Testis (tissue), 5 donors: ENCODE measurements at places on chromosomes 16 and 17. TPM values are rescaled to one million over a fixed set of nuclear protein-coding genes. Genes with fewer than 3 reads are reported as not detected.
A peak's percentile ranks its signal among the peaks of the same experiment; 100 is the strongest.

CACNG5 gene
- 0.55 TPM for total RNA-seq

CD300LG gene
- total RNA-seq, result 48.4 TPM

KRTAP2-1 gene
- total RNA-seq, result not detected

RASL10B gene
- 2.5 TPM for total RNA-seq

DPEP3 gene
- total RNA-seq, result 127 TPM

DNA sequence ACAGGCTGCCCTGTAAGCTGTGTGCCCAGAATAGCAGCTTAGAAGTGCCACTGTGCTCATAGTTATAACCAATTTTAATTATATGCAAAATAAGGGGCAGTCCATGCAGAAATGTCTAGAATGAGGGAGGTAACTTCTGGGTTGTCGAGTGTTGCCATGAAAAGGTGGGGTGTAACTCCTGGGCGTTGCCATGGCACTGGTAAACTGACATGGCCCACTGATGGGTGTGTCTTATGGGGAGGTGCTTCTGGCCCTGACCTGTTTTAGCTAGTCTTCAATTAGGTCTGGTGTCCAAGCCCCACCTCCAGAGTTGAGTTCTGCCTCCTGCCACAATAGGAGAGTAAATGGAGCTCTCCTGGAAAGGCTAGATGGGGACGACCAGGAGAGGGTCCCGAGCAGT lies 120.6 kb downstream of the SALL1 start:
- H3K4me3 ChIP-seq, result no peak overlapping the region
- H3K4me1 ChIP-seq, result no peaks in the 10 kb centered on the region
- H3K36me3 ChIP-seq, result no peaks in the 10 kb centered on the region
- H3K27me3 ChIP-seq, result no peaks in the 10 kb centered on the region
- DNase-seq, result no peak
- no peak overlapping the region for H3K27ac ChIP-seq

- H3K4me3 ChIP-seq, result no peak overlapping the region
- H3K27ac ChIP-seq, result no peak overlapping the region
- H3K27me3 ChIP-seq, result no peaks in the 10 kb centered on the region
Observed at GRCh38 chr16:12771341-12771798, 32.3 kb downstream of the CPPED1 start.

DNA sequence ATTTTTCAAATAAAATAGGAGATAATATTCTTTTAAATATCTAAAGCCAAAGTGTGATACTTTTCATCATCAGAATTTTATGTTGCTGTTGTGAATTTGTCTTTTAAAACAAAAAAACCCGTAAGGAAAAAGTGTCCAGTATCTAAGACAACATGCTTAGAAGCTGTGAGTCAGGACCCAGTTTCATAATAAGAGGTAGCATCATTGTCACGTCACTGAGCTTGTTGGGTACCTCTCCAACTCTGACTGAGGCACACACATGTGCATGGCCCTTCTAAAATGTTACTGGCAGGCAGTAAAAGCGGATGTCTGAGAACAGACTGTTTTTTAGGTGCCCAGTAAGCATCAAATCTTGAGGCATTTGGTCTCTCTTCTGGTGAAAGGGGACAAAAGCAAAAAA lies 2.5 kb downstream of the CIAPIN1 start:
- peaks cover 7% of the 10 kb centered on the region for H3K4me1 ChIP-seq
- DNase-seq, result no peak
- H3K27me3 ChIP-seq, result no peaks in the 10 kb centered on the region

DNA sequence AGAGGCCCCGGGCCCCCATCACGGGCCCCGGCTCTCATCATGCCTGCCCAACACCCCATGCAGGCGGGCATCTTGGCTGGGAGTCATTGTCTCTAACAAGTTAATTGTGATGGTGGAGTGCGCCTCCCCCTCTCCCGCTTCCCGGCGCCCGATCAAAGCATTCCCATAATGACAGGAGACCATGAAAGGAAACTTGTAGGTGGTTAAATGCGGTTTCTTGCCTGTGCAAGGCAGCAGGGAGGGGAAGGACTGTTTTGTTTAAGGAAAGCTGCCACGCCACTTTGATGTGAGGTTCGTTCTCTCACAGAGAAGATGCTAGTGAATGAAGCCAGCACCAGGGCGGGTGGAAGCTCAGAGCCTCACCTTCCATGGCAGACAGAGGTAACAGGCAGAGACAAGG lies 45.4 kb downstream of the C16orf78 start:
- DNase-seq, result no peak
- H3K27ac ChIP-seq, result no peak overlapping the region

DNA sequence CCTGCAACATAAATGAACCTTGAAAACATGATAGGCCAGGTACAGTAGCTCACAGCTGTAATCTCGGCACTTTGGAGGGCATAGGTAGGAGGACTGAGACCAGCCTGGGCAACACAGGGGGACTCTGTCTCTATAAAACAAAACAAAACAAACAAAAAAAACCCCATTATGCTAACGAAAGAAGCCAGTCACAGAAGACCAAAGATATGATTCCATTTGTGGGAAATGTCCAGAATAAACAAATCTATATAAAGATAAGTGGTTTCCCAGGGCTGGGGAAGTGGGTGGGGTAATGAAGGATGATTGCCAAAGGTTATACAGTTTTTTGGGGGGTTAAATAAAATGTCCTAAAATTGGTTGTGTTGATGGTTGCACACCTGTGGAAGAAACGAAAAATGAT lies 36.5 kb upstream of the SIAH1 start:
- H3K36me3 ChIP-seq, result no peaks in the 10 kb centered on the region
- H3K27ac ChIP-seq, result no peak overlapping the region
- DNase-seq, result no peak
- no peaks in the 10 kb centered on the region for H3K27me3 ChIP-seq
- no peak overlapping the region for H3K4me3 ChIP-seq

DNA sequence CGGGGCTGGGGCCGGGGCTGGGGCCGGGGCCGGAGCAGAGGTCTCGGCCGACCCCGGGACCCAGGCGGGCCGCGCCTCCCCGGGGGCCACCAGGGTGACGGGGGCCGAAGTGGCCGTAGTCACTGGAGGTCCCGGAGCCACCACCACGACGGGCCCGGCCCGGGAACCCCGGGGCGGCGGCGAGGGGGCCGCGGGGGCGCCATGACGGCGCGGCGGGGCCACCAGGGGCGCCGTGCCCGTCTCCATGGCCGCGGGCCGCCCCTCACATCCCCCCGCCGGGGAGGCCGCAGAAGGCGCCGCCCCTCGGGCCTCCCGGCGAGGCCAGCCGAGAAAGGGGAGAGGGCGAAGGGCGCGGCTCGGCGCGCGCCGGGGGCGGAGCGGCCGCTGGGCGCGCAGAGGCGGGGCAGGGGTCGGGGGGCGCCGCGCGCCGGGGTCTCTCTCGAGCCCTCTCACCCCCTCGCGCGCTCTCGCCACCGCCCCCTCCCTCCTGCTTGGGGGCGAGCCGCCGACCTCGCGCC lies 297 bp downstream of the TBC1D10B start:
- H3K27me3 ChIP-seq, result no peaks in the 10 kb centered on the region
- H3K36me3 ChIP-seq, result no peaks in the 10 kb centered on the region
- peak overlapping the region; percentile 90 for H3K27ac ChIP-seq
- peaks cover 26% of the 10 kb centered on the region for H3K4me1 ChIP-seq

GRCh38 chr16:51374346-51374745 lies 223.3 kb upstream of the SALL1 start:
- no peaks in the 10 kb centered on the region for H3K36me3 ChIP-seq
- H3K4me1 ChIP-seq, result no peaks in the 10 kb centered on the region
- no peaks in the 10 kb centered on the region for H3K27me3 ChIP-seq
- H3K27ac ChIP-seq, result no peak overlapping the region

DNA sequence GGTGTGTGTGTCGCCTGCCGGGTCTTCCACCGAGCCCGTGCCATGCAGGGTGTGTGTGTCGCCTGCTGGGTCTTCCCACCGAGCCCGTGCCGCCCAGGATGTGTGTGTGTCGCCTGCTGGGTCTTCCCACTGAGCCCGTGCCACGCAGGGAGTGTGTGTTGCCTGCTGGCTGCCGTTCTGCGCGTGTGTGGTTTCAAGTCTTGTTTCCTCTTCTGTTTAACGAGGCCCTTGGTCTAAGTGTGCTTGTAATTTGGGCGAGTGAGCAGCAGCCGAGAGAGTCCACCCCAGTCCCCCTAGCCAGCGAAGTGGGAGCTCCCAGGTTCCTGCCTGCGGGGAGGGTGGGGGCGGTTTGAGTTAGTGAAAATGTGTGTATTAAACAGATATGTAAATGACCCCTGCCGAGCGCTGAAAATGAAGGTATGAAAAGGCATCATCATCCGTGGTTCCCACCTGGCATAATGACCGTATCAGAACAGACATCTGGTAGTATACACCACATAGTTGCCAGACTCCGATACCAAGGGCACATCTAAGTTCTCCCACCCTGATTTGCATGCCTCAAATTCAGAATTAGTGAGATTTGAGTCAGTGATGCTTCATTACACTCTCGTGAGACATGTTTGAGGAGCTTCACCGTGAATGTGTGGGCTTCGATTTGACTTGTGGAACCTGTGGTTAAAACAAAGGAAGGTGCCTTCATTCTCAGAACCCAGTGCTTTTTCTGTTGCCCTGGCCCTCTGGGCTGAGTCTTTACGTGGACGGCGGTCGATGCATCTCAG lies 114.5 kb upstream of the CHMP6 start:
- no peak overlapping the region for H3K27ac ChIP-seq
- peaks cover 5% of the 10 kb centered on the region for H3K4me1 ChIP-seq
- no peaks in the 10 kb centered on the region for H3K36me3 ChIP-seq
- DNase-seq, result no peak
- no peak overlapping the region for H3K4me3 ChIP-seq
- no peaks in the 10 kb centered on the region for H3K27me3 ChIP-seq

DNA sequence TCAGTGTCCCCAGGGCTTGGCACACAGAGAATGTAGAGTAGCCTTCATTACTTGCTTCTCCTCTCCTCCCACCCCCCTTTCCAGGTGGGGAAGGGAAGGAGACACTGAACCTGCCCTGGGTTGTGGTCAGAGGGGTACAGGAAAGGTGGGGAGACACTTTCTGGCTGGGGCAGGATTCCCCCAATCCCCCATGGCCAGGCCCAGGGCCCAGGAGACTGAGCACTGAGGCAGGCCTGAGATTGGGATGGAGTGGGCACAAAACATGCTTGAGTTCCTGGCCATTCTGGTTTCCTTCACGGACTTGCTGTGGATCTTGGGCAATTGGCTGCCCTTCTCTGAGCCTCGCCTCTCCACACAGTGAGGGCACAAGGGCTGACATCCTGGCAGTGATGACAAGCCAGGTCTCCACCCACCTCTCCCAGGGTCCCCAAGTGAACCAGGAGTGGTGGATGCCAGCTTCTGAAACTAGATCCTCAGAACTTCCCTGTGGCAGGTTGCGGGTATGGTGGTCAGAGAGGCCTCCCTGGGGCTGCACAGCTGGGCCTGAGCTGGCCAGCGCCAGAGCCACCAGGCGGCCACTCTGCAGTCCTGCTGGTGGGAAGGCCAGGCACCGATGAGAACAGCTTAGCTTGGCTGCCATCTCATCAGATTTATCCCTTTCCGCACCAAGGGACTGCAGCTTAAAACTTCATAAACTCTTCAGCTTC lies 9.3 kb downstream of the ZNF629 start:
- H3K4me1 ChIP-seq, result peaks cover 13% of the 10 kb centered on the region
- no peaks in the 10 kb centered on the region for H3K36me3 ChIP-seq
- H3K27me3 ChIP-seq, result no peaks in the 10 kb centered on the region

GRCh38 chr17:61405686-61406536 lies 6.3 kb downstream of the TBX2 start:
- no peaks in the 10 kb centered on the region for H3K27me3 ChIP-seq
- H3K4me1 ChIP-seq, result peaks cover 13% of the 10 kb centered on the region
- no peak for DNase-seq
- no peaks in the 10 kb centered on the region for H3K36me3 ChIP-seq

DNA sequence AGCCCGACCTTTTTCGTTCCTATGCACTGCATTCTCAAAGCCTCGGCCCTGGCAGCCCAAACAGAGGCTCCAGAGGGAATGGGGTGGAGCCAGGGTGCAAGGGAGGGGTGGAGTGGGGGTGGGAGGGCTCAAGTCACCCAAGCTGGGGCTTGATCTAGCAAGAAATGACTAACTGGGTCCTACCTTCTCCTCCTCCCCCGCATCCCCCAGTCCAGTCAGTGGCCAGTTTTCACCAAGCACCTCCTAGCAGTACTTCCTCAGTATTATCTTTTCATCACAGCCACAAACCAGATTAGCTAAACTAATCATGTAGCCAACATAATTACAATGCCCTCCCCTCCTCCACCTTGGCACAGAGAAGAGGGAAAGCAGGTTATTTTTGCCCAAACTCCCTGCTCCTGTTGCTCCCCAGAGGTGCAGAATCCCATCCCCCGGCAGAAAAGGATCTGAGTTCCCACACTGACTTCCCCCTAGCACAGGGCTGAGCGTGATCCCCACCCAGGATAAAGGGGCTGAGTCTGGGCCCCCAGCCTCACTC lies 2.2 kb downstream of the JUP start:
- no peaks in the 10 kb centered on the region for H3K36me3 ChIP-seq
- DNase-seq, result no peak
- no peak overlapping the region for H3K27ac ChIP-seq
- H3K27me3 ChIP-seq, result no peaks in the 10 kb centered on the region
- peaks cover 13% of the 10 kb centered on the region for H3K4me1 ChIP-seq

- H3K27ac ChIP-seq, result peak overlapping the region; percentile 34
- H3K4me3 ChIP-seq, result no peak overlapping the region
- H3K27me3 ChIP-seq, result no peaks in the 10 kb centered on the region
- DNase-seq, result no peak
- H3K36me3 ChIP-seq, result no peaks in the 10 kb centered on the region
Observed at GRCh38 chr17:2485543-2485942, 26.1 kb downstream of the METTL16 start.

- DNase-seq, result no peak
- no peaks in the 10 kb centered on the region for H3K4me1 ChIP-seq
- H3K27me3 ChIP-seq, result no peaks in the 10 kb centered on the region
- H3K4me3 ChIP-seq, result no peak overlapping the region
- no peak overlapping the region for H3K27ac ChIP-seq
Observed at GRCh38 chr17:726271-726919, 6.0 kb upstream of the TLCD3A start.

GRCh38 chr16:84243732-84244131 lies 3.9 kb upstream of the KCNG4 start:
- peak; percentile 34 for DNase-seq
- no peaks in the 10 kb centered on the region for H3K36me3 ChIP-seq
- no peak overlapping the region for H3K27ac ChIP-seq
- no peak overlapping the region for H3K4me3 ChIP-seq
- H3K4me1 ChIP-seq, result peaks cover 4% of the 10 kb centered on the region
- H3K27me3 ChIP-seq, result no peaks in the 10 kb centered on the region

GRCh38 chr17:33896263-33896662 lies 358.8 kb upstream of the CCL2 start:
- no peaks in the 10 kb centered on the region for H3K36me3 ChIP-seq
- no peaks in the 10 kb centered on the region for H3K4me1 ChIP-seq
- H3K27me3 ChIP-seq, result no peaks in the 10 kb centered on the region
- no peak overlapping the region for H3K4me3 ChIP-seq
- no peak overlapping the region for H3K27ac ChIP-seq
- no peak for DNase-seq

GRCh38 chr16:10504404-10504885 lies 76.0 kb downstream of the EMP2 start:
- no peak overlapping the region for H3K4me3 ChIP-seq
- H3K36me3 ChIP-seq, result no peaks in the 10 kb centered on the region
- H3K27me3 ChIP-seq, result no peaks in the 10 kb centered on the region
- no peak for DNase-seq
